ENCODE measurements at places on chromosomes 7 and 10.

GRCh38 chr10:18501198-18501597 lies 150.2 kb downstream of the NSUN6 start:
- no peak for DNase-seq

DNA sequence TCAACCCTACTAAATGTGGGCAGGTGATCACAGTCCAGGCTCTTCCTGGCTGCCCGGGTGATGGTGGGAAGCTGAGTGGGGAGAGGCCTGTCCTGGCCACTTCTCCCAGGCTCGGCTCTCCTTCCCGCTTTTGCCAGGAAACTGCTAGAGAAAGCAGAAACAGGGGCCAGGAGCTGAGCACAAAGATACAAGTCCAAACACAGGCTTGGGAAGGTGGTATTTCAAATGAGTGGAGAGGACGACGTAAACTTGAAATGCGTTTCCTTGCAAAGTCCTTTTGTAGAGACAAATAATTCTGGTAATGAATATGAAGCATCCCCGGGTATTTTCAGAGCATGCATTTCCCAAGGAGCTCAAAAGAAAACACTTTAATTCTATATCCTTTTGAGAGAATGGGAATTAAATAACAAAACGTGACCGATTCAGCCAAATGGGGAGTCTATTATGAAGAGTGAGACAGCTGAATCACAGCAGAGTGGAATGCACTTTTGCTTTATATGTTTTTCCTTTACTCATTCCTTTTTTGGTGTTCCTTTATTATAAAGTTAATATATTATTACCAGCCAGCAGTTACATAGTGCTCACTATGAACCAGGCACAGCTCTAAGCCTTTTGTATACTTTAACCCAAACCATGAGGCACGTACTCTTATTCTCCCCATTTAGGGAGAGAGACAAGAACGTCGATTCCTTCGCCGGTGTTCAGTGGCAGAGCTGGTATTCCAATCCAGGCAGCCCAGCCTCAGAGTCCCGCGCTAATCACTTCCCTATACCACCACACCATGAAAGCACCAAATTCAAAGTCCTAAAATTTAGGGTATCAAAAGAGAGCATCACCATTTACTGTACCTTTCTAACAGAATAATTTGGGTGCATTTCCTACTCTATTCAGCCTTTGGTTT lies 218.2 kb upstream of the KLF14 start:
- no peak for DNase-seq

DNA sequence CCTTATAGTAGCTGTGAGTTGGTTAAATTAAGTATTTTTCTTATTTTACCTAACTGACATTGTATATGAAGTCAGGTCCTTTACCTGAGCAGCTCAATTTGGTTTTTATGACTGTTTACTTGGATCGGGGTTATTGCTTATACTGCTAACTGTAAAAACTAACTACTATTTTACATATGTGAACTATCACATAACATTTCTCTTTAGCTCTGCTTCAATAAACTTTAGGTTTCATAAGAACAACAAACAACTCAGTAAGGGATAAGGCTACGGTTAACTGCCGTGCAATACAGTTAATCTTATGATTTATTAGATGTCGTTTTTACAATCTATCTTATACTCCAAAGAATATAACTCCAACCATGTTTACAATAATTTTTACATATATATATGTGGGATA lies 480.2 kb downstream of the PARD3 start:
- DNase-seq, result no peak

DNA sequence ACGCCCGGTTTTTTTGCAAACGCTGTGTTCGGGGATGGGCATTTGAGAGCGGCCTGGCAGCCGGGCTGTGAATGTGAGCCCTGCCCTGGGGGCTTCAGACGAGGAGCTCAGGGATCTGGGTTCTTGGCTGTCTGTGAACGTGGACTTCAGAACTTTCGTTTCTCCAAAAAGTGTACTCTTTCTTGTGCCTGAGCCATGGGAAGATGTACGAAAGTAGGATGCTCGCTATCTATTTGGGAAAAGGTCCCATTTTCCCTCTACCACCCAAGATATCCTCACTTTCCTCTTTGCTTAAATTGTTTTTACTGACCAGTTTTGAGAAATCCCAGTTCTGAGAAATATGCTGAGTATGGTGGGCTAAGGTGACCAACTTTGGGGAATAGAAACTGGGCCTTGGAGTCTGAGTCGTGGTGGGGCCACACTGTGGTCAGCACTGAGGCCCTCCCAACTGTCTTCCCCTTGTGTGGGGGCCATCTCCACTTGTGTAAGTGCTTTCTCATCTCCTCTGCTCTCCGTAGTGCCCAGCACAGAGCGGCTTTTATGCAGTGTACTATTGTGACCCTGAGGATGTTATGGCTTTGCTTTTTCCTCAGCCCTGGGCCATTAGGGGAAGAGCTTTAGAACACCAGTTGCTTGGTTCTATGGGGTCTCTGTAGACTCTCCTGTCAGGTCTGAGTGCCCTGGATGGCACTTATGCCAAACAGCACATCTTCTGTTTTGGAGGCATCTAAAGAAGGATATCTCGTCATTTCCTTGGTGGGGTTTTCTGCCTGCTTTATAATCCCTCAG lies 918 bp downstream of the DBNL start:
- no peak for DNase-seq

DNA sequence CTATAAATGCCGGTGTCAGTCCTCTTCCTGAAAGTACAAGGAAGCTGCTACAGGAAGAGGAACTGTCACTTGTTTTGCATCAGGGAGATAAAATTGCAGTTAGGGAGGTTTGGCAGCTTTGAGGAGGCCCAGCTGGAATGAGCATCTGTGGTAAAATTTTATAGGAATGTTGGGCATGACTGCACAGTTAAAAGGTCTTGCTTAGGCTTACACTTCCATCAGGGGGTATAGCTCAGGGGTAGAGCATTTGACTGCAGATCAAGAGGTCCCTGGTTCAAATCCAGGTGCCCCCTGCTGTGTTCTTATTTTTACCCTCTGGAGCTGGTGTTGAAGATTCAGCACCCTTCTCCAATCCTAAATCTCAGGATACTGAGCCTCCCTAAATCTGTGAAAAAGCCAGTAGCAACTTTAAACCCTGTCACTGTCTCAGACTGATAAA lies 65.9 kb downstream of the ZNF467 start:
- no peak for DNase-seq

DNA sequence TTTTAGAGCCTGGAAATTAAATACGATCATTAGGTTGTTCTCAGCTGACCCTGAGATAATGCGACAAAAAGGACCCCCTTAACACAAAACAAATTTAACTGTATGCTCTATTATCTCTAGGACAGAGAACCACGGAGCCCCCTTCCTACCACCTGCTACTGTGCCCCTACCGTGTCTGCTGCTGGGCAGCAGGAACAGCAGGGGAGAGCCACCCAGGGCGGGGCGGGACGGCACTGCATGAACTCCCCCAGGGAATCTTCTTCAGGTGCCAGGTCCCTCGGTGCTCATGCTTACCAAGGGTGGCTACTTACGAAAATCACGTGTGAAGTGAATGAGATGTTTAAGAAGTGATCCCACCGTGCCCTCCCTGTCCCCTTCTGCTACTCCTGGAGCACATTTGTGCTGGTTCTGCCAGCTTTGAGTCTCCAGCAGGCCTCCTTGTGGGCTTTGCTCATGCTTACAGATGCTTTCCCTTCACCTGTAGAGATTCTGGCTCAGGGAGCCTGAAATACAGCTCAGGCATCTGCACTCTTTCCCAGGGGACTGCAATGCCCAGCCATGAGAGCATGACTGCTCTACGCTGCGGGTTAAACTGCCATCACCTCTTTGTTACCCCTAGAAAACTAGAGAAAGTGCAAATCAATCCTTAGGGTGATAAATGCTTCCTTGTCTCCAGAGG lies 59.9 kb downstream of the MRPL32 start:
- DNase-seq, result no peak

DNA sequence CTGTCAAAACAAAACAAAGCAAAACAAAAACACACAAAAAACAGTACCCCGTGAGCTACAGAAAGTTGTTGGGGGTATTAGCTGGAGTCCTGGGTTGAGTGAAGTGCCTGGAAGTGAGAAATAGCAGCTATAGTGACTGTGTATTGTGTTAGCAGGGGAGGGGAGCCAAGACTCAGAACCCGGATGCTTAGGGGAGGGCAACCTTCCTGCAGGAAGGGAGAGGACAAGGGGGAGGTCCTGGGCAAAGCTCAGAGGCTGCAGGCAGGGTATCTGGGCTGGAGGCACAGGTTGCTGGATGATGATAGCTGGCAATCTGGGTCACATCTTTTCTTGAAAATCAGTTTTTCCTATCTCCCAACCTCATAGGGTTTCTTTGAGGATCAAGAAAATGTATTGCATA lies 75.8 kb upstream of the PARD3 start:
- DNase-seq, result no peak

- DNase-seq, result no peak
Measured at GRCh38 chr10:86667421-86668181, 710 bp upstream of the LDB3 start.
